ENCODE measurements at places on chromosomes 5 and 9.

DNA sequence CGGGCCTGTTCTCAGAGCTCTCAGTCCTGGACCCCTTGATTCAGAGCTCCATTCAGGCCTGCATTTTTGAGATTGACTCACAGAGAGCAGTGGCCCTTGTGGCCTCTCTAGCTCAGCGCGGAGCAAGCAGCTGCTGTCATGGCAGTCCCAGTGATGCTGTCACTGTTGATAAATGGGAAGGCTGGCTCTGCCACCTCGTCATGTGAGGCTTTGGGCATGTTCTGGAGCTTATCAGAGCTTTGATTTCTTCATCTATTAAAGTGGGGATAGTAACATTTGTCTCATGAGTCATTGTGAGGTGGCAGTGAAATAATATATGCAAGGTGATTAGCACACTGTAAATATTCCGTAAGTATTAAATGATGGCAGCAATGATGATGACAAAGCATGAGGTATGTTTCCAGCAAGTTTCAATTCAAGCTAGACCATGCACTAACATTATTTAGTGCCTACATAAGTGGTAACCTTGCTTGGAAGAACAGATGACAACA is 126.4 kb upstream of the CXCL14 start:
- DNase-seq = no peak

DNA sequence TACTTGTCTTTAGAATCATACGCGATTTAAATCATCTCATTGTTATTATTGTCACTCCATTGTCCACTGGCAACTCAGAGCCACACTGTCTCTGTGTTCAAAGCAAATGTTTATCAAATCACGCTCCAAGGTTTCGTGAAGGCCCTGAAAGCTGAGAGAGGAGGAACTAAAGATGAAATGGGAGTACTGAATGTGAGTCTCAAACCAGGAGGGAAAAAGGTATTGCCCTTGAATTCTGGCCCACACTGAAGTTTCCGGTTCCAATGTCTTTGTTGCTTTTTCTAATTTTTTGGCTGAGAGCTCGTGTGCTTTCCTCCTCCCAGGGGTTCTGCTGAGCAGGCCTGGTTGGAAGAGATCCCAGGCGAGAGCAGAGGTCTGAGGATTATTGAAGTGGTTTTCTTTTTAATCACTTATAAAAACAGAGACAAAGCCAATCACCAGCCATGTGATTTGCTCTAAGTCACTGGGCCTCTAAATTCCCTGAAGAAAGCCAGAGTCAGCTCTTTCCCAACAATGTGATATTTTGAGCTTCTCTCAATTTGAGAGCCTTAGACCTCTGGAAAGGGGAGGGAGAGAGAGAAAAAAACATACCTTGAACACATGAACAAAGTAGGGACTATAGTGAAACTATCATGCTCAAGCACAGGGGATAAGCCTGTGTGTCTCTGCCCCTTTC is 420.8 kb upstream of the GRAMD2B start:
- no peak for DNase-seq

- DNase-seq = peak; percentile 21
These were observed 54.5 kb downstream of the GABBR2 start for GRCh38 chr9:98654247-98654646.

DNA sequence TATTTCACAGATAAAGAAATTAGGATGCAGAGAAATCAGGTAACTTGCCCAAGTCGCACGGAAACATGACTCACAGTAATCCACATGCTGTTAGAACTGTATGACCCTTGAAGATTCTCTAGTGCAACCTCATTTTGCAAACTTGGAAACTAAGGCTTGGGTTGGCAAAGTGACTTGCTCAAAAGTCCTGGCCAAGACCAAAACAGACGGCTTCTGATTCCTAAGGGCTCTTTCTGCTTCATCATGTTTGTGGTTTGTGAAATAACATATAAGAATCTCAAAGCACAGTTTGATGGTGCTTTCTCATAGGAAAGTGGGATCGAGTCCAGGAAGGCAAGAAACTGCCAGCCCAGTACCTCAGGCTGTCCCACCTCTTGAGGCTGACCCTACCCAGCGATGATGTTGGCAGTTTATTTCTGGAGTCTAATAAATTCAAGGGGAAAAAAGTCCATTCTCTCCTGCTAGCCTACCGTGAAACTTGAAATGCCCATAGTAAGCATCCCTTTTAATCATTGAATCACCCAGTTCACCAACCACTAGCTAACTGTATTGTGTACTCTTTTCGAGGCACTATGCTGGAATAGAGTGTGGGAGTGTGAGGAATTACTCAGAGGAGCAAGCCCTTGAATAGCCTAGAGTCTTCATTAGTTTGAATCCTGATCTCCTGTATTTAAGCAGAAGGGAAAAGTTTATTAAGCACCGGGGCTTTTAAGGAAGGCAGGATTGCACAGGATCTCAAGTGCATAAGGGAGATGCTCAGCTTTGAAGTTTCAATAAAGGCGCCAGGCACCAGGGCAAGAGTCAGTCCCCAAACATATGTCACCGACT is 14.1 kb downstream of the CAPSL start:
- DNase-seq = no peak

DNA sequence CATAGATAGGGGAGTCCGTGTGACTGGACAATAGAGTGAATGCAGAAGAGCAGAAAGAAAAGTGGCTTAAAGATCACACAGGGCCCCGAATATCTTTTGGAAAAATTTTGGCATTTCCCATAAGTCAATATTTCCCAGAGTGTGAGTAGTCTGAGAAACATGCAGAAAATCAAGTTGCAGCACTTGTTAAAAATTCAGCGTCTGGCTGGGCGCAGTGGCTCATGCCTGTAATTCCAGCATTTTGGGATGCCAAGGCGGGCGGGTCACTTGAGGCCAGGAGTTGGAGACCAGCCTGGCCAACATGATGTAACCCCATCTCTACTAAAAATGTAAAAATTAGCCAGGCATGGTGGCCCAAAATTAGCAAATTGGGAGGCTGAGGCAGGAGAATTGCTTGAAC is 227.0 kb downstream of the DRD1 start:
- DNase-seq = no peak

- peak; percentile 72 for DNase-seq
These were observed 22.1 kb downstream of the PTCH1 start for GRCh38 chr9:95494416-95495371.

DNA sequence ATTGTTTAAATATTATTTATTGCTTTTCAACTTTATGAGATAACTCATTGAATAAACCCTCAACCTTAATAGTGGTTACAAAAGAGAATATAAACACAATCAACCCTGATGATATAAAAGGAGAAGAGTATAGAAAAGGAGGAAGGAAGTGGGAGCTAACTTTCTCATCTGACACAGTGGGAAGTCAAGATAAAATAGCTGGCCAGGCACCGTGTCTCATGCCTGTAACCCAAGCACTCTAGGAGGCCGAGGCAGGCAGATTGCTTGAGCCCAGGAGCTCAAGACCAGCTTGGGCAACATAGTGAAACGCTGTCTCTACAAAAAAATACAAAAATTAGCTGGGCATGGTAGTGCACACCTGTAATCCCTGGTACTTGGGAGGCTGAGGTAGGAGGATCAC is 93.5 kb downstream of the PPP2R2B start:
- DNase-seq = no peak

GRCh38 chr5:39137819-39138451 is 63.7 kb upstream of the RICTOR start:
- no peak for DNase-seq

GRCh38 chr5:107779437-107779836 is 108.7 kb upstream of the EFNA5 start:
- no peak for DNase-seq

DNA sequence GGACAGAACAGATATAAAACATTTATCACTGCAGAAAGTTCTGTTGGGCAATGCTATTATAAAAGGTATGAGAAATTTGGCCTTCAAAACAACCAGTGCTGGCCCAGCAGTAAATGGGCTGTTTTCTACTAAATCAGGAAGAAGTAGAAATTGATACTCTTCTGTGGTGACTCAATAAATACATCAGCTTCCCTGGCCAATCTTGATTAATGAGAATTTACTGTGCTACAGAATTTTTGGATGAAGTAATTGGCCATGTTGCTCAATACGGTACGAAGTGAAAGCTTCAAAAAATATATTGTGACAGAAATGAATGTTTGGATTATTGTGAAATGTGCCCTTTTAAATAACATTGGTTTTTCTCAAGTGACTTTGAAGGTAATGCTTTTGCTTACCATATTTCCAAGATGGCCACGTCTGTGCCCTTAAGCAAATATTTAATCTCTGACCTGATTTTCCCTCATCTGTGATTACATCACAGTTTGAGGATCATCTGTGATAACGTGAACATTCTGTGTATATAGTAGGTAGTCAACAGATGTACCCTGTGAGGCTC is 4.2 kb downstream of the DNAJA1 start:
- no peak for DNase-seq

DNA sequence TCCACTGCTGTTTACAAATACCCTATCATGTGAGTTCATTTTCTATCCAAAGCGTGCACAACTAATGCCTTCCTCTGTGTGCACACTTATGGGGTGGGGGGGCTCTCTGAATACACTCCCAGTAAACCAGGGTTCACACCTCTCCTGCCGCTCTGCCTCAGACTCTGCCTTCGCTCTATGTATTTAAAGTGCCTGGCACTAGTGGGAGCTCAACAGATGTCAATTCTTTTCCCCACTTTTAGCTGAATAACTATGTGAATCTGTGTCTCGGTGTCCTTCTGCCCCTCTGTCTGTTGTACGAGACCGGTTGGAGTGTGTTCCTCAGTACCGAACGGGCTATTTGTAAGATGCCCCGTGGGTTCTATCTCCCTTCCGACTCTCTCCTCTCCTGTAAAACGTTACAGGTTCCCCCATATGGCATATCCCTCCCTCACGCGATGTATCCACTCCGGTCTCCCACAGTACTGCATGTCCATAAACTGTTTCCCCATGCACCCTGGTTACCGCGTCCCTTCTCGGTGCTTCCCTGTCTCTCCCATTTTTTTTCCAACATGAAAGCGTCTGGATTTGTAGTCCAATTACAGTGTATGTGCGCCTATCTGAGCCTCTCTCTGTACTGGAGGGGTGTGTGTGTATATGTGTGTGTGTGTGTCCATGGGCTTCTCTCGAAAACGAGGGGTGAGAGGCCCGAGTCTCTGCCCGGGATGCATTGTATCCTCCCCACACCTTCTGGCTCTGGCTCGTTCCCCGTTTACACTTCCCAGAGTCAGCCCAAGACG is 1.6 kb downstream of the ELL2 start:
- DNase-seq = no peak

DNA sequence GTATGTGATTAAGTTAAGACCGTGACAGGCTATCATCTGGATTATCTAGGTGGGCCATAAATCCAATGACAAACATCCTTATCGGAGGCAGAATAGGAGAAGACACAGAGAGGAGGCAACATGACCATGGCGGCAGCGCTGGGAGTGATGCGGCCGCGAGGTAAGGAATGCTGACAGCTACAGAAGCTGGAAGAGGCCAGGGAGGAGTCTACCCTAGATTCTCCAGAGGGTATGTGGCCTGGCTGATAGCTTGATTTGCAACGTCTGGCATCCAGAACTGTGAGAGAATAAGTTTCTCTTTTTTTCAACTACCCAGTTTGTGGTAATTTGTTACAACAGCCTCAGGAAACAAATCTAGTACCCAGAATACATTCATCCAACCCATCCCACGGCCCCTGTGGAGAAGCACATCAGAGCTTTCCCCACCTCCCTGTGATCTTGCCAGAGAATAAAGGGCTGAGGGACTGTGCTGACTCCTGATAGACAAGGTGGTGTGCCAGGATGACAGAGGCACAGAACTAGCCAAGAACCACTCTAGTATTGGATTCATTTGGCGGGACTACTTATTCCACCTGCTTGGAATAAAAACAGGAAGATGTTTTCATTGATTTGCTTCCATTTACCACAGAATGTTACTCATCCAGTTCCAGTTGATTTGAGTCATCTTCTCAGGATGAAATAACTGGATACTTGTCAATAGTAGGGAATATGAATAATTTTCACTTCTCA is 187.4 kb downstream of the MAN2A1 start:
- no peak for DNase-seq

GRCh38 chr9:113349445-113350094 is at the start of gene BSPRY:
BSPRY (plus strand) TSS chr9:113349541; CDS start chr9:113349580, 39 bp downstream.
- DNase-seq = peak; percentile 32

- no peak for DNase-seq
These were observed 404.6 kb upstream of the C9orf72 start for GRCh38 chr9:27977931-27978330.

DNA sequence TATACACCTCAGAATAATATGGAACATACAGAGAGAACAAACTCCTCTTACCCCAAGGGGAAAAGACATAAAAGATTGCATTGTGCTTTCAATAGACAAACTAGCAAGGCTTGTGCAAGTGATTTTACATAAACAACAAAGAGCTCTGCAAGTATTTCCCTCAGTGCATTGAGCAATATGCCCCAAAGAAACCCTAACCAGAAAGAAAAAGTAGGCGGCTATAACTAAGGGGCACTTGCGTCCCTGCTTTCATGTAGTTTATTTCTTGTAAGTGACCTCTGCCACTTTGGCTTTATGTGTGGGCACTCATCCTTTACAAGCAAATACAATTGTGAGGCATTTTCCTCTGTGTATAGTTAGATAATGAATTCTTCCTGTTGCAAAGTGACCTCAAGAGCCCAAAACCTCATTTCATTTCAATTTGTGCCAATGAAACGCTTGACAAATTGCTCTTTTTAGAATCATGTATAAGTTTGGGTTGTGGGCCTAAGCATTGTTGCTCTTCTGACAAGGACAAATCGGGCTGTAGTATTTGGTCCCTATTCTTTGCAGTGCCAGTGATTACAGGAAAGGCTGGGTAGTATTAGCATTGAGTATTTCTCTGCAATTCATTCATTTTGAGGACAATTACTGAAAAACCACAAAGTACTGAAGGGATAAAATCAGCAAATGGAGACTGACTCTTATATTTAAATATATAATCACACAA is 282.2 kb downstream of the DTWD2 start:
- DNase-seq = no peak

- DNase-seq = no peak
These were observed 28.7 kb downstream of the NEK6 start for GRCh38 chr9:124286292-124286931.

DNA sequence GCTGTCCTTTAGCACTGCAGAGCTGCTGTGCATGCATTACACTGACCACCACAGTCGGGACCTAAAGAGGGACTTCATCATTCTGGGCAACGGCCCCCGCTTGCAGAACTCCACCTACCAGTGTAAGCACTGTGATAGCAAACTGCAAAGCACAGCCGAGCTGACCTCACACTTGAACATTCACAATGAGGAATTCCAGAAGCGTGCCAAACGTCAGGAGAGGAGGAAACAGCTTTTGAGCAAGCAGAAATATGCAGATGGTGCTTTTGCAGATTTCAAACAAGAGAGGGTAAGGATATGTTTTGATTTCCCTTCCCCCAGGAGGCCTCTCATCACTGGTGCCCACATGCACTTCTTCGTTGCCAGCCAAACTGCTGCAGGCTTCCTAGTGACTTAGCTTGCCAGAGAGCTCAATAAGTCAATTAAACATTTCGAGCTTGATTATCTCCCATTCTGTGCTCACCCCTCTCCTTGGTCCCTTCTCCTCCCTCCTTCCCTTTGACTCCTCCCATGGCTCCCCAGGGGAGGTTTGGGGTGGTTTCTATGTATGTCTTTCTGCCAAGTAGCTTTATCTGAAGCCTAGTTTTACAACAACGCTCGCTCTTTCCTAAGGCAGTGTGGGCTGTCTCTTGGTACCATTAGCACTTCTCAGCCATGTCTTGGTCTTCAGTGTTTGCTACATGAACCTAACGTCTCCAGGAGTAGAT is 66.7 kb downstream of the ZNF462 start:
- DNase-seq = no peak
